Liver (tissue), 10 donors: ENCODE measurements at places on chromosomes 3 and 15. TPM values are rescaled to one million over a fixed set of nuclear protein-coding genes. Genes with fewer than 3 reads are reported as not detected.

DNA sequence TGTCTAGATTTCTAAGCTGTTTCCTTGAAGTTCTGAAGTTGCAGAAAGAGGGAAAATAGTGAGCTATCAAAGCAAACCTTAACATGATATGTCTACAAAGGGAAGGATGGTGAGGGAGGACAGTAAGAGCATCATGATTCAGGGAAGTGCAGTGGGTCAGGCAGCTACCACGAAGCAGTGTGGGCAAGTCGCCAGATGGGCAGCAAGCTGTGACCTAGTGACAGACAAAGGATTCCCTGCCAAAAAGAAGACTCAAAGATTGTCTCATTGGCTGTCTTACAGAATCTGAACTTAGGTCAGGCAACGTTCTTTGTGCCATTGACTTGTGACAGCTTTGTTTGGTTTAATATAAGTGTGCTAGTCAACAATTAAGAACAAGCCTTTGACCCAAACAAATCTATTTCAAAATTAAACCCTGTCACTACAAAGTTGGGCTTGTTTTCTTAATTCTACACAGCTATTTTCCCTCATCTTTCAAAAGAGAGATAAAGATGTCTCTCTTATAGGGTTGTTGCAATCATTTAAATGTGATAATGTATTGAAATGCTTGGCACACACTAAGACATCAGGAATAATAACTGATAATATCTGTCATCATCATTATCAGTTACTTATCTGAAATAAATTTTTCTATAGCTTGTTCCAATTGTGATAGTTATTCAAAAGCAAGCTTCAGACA, 153.3 kb downstream of the ECT2 start:
- H3K27ac ChIP-seq: no peak overlapping the region
- H3K36me3 ChIP-seq: no peaks in the 10 kb centered on the region
- H3K27me3 ChIP-seq: no peaks in the 10 kb centered on the region
- no peaks in the 10 kb centered on the region for H3K4me1 ChIP-seq

- no peak overlapping the region for H3K27ac ChIP-seq
- peaks cover 41% of the 10 kb centered on the region for H3K36me3 ChIP-seq
- no peaks in the 10 kb centered on the region for H3K27me3 ChIP-seq
- no peak overlapping the region for H3K4me3 ChIP-seq
- H3K4me1 ChIP-seq: no peaks in the 10 kb centered on the region
- no peak for DNase-seq
These were observed 33.3 kb downstream of the ATG7 start for GRCh38 chr3:11305509-11305908.

GRCh38 chr3:151044706-151045105, 40.8 kb upstream of the MED12L start:
- no peak overlapping the region for H3K27ac ChIP-seq
- H3K27me3 ChIP-seq: no peaks in the 10 kb centered on the region
- no peaks in the 10 kb centered on the region for H3K4me1 ChIP-seq
- H3K4me3 ChIP-seq: no peak overlapping the region
- no peaks in the 10 kb centered on the region for H3K36me3 ChIP-seq

- no peak overlapping the region for H3K4me3 ChIP-seq
- H3K4me1 ChIP-seq: no peaks in the 10 kb centered on the region
- H3K27me3 ChIP-seq: no peaks in the 10 kb centered on the region
- no peaks in the 10 kb centered on the region for H3K36me3 ChIP-seq
- no peak for DNase-seq
- H3K27ac ChIP-seq: no peak overlapping the region
These were observed 122.0 kb upstream of the RARB start for GRCh38 chr3:25306066-25306465.

DNA sequence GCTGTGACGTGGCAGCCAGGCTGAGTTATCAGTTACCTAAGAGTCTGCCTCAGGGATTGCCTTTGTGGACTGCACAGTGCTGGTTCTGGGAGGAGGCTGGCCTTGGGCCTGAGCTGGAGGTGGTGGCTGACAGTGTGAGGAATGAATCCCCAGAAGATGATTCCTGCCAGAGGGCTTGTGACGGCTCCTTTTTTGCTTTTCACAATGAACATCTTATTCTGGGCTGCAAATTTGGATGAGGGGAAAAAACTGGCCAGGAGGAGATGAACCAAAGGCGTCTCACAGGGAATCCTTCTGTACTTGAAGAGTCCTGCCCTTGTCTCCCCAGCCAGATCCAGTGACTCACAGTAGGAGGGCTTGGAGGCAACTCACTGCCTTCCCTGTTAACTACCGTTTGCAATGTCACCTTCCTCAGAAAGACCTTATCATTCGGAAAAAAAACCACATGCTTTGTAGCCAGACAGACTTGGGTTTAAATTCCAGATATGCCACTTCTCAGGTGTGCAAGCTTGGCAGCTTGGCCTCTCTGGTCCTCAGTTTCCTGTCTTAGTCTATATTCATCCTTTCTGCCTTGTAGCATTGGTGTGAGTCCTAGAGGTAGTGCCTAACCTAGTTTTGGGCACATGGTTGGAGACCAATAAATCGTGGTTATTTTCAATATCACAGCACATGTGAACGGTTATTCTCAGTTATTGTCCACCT, 19.1 kb downstream of the ST6GAL1 start:
- no peak overlapping the region for H3K4me3 ChIP-seq
- H3K27me3 ChIP-seq: no peaks in the 10 kb centered on the region
- no peak overlapping the region for H3K27ac ChIP-seq
- peaks cover 5% of the 10 kb centered on the region for H3K4me1 ChIP-seq
- no peak for DNase-seq

The RPL22L1 gene
- total RNA-seq: 19.1 TPM

GRCh38 chr3:14379843-14380242, 22.6 kb upstream of the SLC6A6 start:
- no peaks in the 10 kb centered on the region for H3K4me1 ChIP-seq
- H3K27ac ChIP-seq: no peak overlapping the region
- no peaks in the 10 kb centered on the region for H3K27me3 ChIP-seq
- no peak for DNase-seq
- H3K4me3 ChIP-seq: no peak overlapping the region

DNA sequence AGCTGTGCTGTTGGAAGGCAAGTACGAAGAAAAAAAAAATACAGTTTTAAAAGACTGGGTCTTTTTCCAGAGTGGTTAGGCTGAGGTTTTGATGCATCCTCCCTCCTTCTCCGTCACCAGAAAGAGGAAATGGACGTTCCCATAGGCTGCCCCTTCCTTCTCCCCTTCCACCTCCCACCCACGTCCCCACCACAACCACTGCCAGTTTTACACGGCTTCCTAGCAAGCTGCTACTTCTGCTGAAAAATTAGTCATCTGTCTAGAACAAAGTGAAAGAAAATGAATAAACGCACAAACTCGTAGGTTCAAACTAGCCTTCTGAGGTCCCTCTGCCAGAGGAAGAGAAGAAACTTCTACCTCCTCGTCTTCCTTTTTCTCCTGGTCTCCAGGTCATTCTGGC, 71.6 kb upstream of the RPL35A start:
- no peaks in the 10 kb centered on the region for H3K27me3 ChIP-seq
- no peak overlapping the region for H3K4me3 ChIP-seq
- peaks cover 8% of the 10 kb centered on the region for H3K36me3 ChIP-seq

The SNX22 gene
- total RNA-seq: 2.2 TPM

DNA sequence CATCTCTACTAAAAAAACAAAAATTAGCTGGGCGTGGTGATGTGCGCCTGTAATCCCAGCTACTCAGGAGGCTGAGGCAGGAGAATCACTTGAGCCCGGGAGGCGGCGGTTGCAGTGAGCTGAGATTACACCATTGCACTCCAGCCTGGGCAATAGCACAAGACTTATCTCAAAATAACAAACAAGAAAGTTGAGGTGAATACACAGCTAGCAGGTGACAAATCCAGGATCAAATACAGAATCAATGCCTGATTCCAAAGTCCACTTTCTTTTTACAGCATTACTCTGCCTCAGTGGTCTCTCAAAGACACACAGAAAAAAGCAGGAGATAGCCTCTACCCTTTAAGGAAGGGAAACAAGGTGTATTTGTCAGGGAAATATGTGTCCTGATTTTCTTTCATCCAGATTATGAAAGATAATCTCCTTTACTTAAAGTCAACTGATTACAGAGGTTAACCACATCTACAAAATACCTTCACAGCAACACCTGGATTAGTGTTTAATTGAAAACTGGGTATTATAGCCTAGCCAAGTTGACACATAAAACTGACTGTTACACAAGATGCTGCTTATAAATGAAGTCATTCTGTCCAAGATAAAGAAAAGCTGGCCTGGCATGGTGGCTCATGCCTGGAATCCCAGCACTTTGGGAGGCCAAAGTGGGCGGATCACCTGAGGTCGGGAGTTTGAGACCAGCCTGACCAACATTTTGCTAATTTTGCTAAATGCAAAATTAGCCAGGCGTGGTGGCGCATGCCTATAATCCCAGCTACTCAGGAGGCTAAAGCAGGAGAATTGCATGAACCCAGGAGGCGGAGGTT, 4.0 kb upstream of the SLC25A38 start:
- H3K4me3 ChIP-seq: no peak overlapping the region
- H3K36me3 ChIP-seq: no peaks in the 10 kb centered on the region
- H3K4me1 ChIP-seq: peaks cover 19% of the 10 kb centered on the region
- H3K27me3 ChIP-seq: no peaks in the 10 kb centered on the region

- no peaks in the 10 kb centered on the region for H3K36me3 ChIP-seq
- H3K4me3 ChIP-seq: no peak overlapping the region
- DNase-seq: no peak
- no peak overlapping the region for H3K27ac ChIP-seq
These were observed 242.0 kb upstream of the SETMAR start for GRCh38 chr3:4061195-4061594.

The MKRN3 gene
- total RNA-seq: not detected

DNA sequence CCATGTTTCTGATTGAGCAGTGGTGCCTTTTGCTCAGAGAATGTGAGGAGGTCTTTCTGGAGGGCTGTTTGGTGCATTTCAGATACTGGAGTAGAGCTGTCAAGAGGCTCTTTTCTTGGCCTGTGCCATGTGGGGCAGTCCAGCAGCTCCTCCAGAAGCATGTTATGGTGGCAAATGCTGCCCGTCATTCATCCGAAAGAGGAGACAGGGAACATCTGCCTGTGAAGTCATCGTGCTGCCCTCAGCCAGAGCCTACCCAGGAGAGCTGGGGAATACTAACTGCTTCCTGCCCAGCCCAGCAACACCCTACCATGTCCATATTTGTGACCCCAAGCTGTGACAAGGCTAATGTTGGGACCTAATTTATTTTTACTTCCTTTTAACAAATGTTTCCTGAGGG, 82.2 kb upstream of the SLC6A6 start:
- no peak for DNase-seq
- no peaks in the 10 kb centered on the region for H3K4me1 ChIP-seq
- no peak overlapping the region for H3K27ac ChIP-seq
- H3K4me3 ChIP-seq: no peak overlapping the region

The TMEM42 gene
- total RNA-seq: 9.0 TPM

GRCh38 chr3:11514191-11514821, 129.4 kb downstream of the VGLL4 start:
- H3K36me3 ChIP-seq: no peaks in the 10 kb centered on the region
- DNase-seq: no peak
- no peaks in the 10 kb centered on the region for H3K4me1 ChIP-seq
- no peak overlapping the region for H3K4me3 ChIP-seq
- no peak overlapping the region for H3K27ac ChIP-seq

The DIS3L gene
- total RNA-seq: 17.2 TPM

GRCh38 chr3:119800844-119801243, 18.9 kb downstream of the NR1I2 start:
- no peak overlapping the region for H3K4me3 ChIP-seq
- H3K4me1 ChIP-seq: peaks cover 21% of the 10 kb centered on the region
- no peak for DNase-seq
- no peak overlapping the region for H3K27ac ChIP-seq

DNA sequence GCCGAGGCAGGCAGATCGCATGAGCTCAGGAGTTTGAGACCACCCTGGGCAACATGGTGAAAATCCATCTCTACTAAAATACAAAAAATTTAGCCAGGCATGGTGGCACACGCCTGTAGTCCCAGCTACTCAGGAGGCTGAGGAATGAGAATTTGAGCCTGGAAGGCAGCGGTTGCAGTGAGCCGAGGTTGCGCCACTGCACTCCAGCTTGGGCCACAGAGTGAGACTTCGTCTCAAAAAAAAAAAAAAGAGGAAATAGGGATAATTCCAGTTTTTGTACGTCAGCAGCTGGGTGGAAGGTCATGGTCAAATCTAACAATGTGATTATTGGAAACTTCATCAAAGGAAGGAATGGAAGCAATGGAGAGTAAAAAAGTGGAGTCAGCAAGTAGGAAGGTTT, 3.1 kb downstream of the CMC1 start:
- no peaks in the 10 kb centered on the region for H3K27me3 ChIP-seq
- H3K36me3 ChIP-seq: no peaks in the 10 kb centered on the region
- no peak overlapping the region for H3K4me3 ChIP-seq
- DNase-seq: no peak
- H3K27ac ChIP-seq: no peak overlapping the region

The TERC gene
- total RNA-seq: 207 TPM

DNA sequence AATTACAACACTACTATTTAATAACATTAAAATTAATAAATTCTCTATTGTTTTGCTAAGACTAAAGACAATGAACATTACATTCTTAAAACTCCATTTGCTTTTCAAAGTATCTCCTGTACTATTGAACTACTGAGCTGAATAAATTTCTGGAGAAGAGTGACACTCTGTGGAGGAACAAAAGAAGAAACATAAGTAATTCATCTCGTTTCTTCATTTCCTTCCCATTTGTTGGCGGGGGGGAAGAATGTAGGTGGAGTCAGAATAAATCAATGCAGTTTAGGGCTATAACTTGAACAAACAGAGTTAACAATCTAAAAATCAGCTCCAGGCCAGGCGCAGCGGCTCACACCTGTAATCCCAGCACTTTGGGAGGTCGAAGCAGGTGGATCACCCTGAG, 32.7 kb downstream of the EFHB start:
- H3K27me3 ChIP-seq: no peaks in the 10 kb centered on the region
- no peak overlapping the region for H3K27ac ChIP-seq
- H3K36me3 ChIP-seq: no peaks in the 10 kb centered on the region
- no peak for DNase-seq

DNA sequence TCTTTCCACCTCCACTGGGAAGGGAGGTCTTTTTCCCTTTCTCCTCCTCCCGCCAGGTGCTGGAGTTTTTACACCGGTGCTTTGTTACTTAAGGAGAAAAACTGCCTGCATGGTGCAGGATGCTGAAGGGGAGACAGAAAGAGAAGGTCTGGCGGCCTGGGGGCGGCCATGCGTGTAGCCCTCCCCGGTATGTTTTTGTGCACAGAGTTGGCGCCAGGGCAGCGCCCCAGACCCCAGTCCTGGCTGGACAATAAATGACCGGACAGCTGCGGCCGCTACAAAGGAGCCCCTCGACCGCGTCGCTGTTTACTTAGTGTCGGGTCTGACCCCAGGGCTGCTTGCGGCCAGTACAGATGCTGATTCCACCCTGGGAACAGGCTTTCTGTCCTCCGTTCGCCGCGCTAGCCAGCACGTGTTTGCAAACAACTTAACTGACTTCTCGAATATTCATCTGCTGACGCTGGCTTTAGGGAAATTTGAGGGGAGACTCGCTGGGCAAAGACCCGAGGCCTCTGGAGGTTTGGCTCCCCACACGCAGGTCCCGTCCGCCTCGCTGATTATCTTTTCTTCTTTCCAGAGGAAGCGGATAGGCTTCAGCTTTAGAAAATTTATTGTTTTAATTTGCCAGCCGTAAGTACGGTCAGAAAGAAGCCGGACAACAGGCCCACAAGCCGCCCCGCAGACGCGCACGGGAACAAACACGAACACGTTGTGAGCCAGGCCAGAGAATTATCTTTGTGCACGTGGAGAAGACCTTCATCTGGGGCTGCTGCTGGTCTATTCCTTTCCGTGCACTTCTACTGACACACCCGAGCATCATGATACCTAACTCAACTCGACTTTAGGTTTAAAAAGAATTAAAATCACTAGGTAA, 46.9 kb downstream of the ZIC4 start:
- no peaks in the 10 kb centered on the region for H3K4me1 ChIP-seq
- no peak for DNase-seq
- H3K27me3 ChIP-seq: peaks cover 56% of the 10 kb centered on the region
- no peak overlapping the region for H3K4me3 ChIP-seq
- H3K27ac ChIP-seq: no peak overlapping the region
- H3K36me3 ChIP-seq: no peaks in the 10 kb centered on the region
